DMS153 (cell line): ENCODE measurements at places on chromosomes 6 and 20.

- no peak for DNase-seq
Observed at GRCh38 chr6:9484091-9484490, 930.8 kb downstream of the TFAP2A start.

DNA sequence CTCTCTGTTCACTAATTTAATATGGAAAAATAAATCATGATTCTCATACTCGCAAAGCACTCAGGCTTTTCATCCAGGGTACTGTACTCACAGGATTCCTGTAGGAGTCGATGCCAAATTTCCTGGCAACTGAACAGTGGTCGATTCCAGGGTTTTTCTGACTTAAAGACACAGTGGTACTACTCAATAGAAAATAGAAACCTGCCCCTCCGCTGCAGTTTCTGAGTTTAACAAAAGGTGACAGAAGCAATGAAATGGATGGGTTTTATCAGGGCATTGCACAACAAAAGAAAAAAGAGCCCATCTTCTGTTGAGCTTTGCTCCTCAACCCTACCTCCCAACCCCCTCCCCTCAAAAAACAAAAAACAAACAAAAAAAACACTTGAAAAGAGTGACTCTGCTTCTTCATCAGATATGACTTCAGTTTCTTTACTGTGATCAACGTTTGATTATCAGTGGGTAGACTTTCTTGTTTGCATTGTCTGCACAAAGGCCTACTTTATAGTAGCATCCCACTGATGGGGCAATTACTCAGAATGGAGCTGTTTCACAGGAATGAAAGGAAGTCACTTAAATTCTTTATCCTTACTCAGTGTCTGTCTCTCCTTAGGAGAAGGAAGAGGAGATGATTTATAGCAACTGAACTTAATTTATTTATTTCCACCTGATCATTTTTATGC lies 96.2 kb upstream of the FOXO3 start:
- no peak for DNase-seq

DNA sequence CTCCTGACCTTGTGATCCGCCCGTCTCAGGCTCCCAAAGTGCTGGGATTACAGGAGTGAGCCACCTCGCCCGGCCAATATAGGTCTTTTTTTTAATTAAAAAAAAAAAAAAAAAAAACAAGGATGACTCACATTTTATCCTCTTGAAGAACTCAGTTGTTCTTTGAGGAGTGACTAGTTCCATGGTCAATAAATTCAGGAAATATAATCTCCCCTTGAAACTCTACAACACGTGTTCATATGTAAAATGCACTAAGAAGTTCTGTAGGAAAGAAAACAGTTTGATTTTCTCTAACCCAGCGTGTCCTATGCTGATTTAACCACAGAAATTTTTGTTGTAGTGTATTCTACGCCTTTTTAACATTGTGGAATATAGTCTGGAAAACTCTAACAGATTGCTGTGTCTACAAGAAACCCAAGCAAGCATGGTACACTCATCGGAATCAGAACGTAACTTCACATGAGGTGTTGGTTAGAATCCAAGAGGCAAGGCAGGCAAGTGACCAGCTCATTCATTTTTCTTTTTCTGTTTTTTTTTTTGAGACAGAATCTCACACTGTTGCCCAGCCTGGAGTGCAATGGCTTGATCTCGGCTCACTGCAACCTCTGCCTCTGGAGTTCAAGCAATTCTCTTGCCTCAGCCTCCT lies 79.0 kb upstream of the ZNF217 start:
- DNase-seq, result no peak

- DNase-seq, result no peak
Observed at GRCh38 chr6:65116326-65116725, 590.7 kb downstream of the EYS start.

GRCh38 chr20:5080384-5080877 lies 39.3 kb downstream of the PCNA start:
- DNase-seq, result no peak
